Activated CD4-positive, alpha-beta T cell treated with anti-CD3 and anti-CD28 coated beads, Interleukin-2, amount 50 U/mL, for 1 hour (primary cell): ENCODE measurements at places on chromosomes 6 and 20.

GRCh38 chr6:78308025-78308424 lies 559.3 kb upstream of the IRAK1BP1 start:
- DNase-seq: no peak

- DNase-seq: no peak
Observed at GRCh38 chr6:99356641-99357040, 7.2 kb upstream of the FAXC start.

DNA sequence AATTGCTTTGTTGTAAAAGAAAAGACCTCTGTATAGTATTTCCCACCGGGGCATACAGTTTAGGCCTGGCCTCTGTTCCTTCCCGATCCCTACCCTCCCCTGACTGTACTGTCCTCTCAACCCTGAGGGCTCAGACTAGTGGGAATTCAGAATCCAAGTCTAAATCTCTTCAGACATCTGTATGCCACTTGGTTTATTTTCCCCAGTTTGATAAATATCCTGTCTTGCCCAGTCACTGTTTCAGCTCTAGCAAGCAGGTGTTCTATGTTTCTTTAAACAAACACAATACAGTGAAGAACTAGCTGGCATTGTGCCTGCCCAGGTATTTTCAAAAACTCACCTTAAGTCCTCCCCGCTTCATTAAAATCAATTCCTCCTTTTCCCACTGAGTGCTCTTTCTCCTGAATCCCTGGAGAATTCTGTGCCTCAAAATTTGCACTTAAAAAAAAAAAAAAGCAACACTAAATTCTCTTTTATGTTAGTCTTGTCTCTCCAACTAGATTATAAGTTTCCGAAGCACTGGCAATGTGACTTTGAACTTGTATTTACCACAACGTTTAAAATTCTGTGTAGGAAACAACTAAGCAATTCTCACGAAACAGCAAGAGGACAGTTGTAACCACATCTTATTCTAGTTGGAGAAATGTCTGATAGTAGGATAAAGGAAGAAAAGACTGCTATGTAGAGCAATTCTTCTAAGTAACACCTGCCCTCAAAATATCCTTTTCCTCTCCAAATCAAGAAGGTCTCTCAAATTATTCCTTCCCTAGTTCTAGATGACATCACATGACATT lies 112.0 kb upstream of the CARMIL1 start:
- DNase-seq: no peak

- no peak for DNase-seq
Observed at GRCh38 chr6:49784272-49784671, 2.8 kb downstream of the PGK2 start.

DNA sequence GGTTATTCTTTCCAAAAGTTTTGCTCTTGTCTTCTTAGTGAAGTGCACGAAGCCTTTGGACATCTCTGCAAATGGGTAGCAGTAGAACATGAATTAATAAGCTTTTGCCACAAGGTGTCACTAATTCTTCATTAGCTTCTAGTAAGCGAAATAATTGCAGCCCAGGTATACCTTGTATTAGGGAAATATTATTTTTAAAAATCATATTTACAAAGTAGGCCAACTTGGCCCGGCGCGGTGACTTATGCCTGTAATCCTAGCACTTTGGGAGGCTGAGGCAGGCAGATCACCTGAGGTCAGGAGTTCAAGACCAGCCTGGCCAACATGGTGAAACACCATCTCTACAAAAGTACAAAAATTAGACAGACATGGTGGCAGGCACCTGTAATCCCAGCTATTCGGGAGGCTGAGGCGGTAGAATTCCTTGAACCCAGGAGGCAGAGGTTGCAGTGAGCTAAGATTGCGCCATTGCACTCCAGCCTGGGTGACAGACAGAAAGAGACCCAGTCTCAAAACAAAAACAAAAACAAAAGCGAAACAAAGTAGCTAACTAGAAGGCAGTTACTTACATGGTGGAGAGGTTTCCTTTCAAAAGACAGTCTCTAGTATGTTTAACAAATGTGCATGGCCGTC lies 8.8 kb upstream of the RSPH3 start:
- DNase-seq: no peak

- DNase-seq: no peak
Observed at GRCh38 chr20:44211177-44212039, 837 bp upstream of the OSER1 start.
